Activated CD8-positive, alpha-beta memory T cell treated with anti-CD3 and anti-CD28 coated beads for 4 hours (primary cell): ENCODE measurements at places on chromosomes 12 and 14.

GRCh38 chr12:107079172-107080011 is 14.0 kb downstream of the CRY1 start:
- DNase-seq, result no peak

DNA sequence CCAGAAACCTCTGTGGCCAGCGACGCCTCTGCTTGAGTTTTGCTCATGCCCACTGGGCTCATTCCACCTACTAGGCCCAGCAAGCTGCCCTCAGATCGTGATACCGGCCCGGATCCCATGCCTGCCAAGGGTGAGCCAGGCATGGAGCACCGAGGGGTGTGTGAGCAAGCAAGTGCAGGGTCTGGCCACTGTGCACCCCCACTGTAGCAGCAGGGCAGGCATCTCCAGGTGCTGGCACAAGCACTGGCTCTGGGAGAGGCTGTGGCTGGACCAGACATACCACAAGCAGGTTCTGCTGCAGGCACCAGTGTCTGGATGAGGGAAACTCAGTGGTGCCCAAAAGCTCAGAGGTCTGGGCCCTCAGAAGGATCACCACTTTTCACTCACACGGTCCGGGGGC is 20.6 kb downstream of the FAM186A start:
- no peak for DNase-seq

DNA sequence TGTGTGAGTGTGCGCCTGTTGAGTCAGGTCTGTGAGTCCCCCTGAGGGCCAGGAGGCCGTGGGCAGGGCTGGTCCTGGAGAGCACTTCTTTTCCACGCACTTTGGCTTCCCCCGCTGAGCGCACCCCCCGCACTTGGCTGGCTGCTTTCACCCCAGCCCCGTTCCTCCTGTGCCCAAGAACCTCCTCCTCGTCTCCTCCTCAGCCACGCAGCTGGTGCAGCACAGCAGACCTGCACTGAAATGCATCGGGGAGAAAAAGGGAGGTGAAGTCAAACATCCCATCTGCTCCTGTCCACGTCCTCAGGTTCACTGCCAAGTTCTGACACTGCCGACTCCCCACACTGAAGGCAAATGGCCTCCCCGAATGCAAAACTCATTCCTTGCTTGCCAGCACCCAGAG is 362.7 kb upstream of the SFSWAP start:
- no peak for DNase-seq

DNA sequence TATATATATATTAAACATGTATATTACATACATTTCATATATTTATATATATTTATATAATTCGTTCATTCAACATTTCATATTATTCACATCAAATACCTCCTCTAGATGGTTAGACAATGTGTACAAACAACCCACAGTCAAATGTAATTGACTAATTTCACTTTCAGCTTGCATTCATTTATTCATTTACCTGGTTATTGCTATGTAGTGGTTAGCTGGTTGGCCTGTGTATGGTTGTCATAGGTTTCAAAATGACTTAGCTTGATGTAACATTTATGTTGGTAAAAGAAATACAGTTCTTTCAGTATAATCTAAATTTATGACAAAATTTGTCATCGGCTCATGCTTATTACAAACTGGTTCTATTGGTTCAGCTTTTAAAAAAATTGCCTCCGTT is 389 bp downstream of the OR4K13 start:
- no peak for DNase-seq

GRCh38 chr14:32683679-32684078 is 255.0 kb upstream of the NPAS3 start:
- DNase-seq, result no peak
